ENCODE measurements at places on chromosomes 16 and 17.

DNA sequence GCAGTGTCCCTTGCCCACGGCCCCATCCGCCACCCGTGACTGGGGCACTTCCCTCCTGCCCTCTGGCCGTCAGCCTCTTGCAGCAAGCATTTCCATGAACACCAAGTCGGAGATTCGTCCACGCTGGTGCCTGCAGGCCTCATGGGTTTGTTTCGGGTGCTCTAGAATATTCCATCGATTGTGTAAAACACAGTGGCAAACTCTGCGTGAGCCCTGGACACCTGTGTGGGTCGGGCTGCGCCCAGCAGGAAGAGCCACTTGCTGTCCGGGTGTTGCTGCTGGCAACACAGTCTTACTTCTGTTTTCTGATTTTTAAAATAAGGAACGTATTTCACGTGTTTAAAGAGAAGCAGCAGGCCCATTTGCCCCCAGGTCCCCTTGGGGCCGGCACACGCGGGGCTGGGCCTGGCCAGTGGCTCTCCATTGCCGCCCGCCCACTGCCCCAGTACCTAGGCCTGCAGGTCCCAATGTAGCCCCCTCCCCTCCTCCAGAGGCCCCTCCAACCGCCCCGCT lies 10.0 kb downstream of the CYBC1 start:
- no peak for DNase-seq

DNA sequence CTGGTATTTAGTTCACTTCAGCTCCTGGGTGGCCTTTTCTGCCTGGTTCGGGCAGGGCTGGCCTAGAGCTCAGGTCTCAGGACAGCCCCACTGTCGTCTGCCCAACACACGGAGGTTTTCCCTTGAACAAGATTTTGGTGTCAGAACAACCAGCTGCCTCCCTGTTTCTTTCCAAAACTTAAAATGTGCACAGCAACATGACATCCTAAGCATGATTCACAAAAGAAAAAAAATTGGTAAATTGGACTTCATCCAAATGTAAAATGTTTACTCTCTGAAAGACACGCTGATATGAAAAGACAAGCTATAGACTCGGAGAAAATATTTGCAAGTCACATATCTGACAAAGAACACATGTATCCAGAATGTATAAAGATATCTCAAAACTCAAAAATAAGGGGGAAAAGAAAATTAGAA lies 197.8 kb upstream of the CHMP6 start:
- no peak for DNase-seq

GRCh38 chr17:77349976-77350830 lies 209.4 kb downstream of the SEC14L1 start:
- DNase-seq = peak; percentile 70

- DNase-seq = peak; percentile 61
Observed at GRCh38 chr17:27751622-27752490, 48.5 kb downstream of the NOS2 start.

DNA sequence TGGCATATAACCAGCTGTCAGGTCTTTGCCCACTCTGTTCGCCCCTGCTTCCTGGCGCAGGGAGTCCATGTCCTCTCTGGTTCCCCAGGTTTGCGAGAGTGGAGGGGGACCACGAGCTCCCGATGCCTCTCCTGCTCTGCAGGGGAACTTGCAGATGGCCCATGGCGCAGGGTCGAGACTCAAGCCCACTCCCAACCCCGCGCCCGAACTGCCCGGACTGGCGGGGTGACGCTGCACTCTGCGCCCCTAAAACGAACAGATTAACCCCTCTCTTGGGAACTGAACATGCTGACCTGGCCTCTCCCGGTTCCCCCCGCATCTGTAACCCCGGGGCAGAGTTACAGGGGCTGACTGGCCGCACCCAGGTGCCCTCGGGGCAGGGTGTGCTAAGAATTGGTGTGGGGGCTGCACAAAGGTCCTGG lies 681 bp upstream of the PLA2G15 start:
- no peak for DNase-seq

GRCh38 chr16:17397499-17397891 lies 73.3 kb downstream of the XYLT1 start:
- DNase-seq = peak; percentile 31

GRCh38 chr16:54718376-54718775 lies 212.3 kb upstream of the IRX5 start:
- no peak for DNase-seq

- peak; percentile 92 for DNase-seq
Observed at GRCh38 chr16:11133344-11133943, 122.6 kb downstream of the SOCS1 start.

DNA sequence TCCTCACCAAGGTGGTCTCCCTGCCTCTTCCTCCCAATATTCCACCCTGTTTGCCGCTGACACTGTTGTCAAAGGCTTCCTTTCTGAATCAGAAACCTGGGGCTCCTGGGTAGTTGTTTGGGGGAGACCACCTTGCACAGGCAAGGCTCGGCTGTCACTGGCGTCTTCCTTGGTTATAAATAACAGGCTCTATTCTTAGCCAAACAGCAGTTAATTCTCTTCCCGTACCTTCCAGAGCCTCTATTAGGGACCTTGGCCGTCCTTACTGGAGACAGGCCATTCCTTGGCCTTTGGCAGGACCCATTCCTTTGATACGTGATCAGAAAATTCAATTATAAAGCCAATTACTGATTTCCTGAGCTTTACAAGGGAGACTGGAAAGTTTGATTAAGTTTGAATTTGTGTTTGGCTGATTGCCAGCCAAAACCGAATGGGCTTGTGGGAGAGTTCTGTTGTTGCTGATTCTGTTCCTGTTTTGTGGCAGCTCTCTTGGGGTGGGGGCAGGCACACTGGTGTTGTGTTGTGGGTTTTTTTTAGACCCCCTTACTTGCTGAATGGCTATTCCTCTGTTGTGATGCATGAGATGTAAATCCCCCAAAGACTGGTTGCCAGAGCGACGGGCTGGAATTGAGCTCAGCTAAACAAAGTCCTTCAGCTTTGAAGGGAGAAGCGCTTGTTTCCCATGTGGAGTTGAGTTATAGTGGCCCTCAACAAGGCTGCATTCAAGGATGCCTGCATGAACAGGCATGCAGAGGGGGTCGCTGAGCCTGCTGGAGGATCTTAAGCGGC lies 104.6 kb downstream of the GNAO1 start:
- DNase-seq = no peak

DNA sequence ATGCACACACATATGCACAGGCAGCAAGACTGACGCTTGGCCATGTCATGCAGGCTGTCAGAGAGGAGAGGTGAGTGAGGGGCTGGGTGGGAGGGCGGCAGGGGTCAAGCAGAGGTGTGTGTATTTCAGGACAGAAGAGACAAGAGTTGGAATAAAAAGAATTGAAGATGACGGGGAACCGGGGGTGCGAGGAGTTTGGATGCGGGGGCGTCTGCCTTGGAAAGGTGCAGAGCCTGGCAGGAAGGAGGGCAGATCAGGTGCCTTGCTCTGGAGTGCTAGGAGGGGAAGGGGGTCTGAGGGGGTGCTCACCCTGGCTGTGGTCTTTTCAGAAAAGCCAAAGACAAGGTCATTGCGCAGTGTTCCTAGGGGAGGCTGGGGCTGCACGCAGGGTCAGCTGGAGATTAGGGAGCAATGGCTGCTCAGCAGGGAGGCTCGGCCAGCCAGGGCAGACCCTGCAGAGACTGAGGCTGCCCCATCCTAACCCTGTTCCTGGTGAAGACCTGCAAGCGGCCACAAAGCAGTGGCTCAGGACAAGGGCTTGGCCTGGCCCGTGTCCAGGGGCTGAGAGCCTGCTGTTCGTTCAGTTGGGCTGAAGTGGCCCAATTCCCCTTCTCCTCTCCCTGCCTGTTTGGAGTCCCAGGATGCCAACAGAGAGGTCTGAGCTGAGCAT lies 23.7 kb upstream of the CBX4 start:
- no peak for DNase-seq

- DNase-seq = no peak
Observed at GRCh38 chr16:81649561-81650184, 129.4 kb upstream of the PLCG2 start.

- DNase-seq = no peak
Observed at GRCh38 chr17:61833536-61834193, 29.7 kb downstream of the BRIP1 start.

GRCh38 chr17:55413825-55414489 lies 7.7 kb downstream of the MMD start:
- no peak for DNase-seq

DNA sequence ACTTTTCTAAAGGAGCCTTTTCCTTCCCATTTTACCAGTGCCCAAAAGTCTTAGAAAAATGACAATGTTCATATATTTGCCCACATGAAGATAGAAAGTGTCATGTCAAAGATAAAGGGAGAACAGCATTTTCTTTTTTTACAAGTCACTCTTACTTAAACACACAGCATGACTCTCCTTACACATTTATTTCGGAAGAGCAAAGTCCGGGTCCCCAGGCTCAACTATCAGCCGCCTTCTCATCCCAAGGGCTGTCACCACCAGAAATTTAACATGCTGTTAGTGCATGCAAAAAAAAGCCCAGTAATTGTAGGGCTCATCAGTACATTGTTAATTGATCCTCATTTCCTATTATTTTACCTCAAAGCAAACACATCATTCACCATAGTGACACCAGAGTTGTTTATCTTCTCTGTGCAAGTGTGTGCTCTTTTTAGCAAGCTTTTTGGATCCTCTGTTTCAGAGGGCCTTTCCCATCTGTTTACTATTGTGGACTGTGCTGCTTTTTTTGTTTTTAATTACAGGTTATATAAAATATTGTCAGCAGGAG lies 560.3 kb downstream of the WWOX start:
- DNase-seq = no peak

DNA sequence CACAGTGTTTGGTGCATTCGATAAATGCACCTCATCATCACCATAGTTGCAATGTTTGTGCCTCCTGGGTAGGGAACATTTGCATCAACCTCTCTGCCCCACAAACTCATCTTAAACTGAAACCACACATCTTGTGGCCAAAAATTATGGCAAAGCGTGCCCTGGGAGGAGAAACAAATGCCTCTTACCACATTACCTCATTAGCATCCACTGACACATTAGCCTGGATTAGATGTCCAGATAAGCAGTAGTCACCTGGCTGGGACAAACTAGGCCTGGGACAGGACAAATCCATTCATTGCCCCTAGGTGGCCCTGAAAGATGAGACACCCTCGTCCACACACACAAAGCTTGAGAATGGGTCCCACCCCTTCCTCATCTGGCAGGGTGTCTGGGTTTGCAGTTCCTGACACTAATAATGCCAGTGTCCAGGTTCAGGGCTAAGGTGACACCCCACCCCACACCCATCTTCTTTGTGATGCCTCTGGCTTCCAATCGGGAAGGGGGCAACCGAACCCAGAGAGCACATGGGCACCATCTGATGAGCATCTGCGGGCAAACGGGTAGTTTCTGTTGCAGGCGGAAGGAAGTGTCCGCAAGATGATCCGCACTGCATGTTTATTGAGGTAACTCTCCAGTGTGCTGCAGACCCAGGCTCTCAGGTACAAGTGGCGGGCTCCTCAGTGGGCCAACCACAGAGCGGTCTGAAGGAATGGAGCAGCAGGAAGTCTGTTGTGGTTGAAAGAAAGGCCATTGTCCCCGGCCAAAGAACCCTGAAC lies 8.6 kb downstream of the XYLT1 start:
- no peak for DNase-seq

DNA sequence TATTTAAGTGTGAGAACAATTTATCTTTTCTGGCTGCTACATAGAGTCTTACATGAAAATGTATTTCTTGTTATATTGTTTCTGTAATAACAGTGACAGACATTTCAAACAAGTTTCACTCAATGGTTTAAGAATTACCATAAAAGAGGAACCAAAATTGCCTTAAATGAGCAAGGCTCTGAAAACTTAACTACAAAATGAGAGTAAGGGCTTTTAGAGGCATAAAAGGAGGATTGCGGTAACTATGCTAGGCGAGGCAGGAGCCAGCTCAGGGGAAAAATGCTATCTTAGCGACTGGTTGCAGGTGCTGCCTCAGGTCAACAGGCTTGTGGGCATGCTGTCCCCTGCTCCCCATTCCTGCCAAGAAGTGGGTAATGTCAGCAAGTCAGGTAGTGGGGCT lies 81.7 kb upstream of the MSI2 start:
- DNase-seq = no peak

DNA sequence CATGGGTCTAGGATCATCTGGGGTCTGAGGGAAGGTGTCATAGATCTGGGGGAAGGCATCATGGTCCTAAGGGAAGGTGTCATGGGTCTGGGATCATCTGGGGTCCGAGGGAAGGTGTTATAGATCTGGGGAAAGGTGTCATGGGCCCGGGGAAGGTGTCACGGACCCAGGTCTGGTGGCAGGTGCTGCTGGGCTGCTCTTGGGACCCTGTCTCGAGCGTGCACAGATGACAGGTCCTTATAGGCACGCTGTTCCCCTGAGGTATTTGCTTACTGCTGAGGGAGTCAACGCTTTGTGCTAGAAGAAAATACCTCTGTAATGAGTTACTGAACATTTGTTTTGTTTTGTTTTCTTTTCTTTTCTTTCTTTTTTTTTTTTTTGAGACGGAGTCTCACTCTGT lies 1.4 kb downstream of the RAB40C start:
- DNase-seq = no peak

GRCh38 chr17:34614698-34615097 lies 35.3 kb downstream of the TMEM132E start:
- no peak for DNase-seq

- no peak for DNase-seq
Observed at GRCh38 chr16:49282690-49283375, 1.2 kb upstream of the CBLN1 start.

DNA sequence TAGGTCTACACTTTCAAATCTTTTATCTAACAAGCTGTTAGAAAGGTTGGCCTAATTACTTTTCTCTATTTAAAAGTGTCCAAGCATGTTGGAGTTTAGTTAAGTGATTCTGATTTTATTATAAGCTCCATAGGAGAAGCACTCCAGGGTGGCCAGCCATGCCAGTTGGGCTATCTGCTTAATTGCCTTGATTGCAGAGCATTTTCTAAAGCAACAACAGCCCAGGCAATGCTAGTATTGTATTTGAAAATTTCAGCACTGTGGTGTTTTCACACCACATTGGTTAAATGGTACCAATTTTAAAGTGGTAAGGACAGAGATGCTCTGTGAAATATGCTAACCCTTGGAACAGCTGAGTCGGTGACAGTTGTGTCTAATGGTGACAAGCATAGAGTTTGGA lies 510.5 kb upstream of the CDH8 start:
- DNase-seq = no peak

- DNase-seq = no peak
Observed at GRCh38 chr17:71409712-71410111, 711.1 kb upstream of the SOX9 start.

DNA sequence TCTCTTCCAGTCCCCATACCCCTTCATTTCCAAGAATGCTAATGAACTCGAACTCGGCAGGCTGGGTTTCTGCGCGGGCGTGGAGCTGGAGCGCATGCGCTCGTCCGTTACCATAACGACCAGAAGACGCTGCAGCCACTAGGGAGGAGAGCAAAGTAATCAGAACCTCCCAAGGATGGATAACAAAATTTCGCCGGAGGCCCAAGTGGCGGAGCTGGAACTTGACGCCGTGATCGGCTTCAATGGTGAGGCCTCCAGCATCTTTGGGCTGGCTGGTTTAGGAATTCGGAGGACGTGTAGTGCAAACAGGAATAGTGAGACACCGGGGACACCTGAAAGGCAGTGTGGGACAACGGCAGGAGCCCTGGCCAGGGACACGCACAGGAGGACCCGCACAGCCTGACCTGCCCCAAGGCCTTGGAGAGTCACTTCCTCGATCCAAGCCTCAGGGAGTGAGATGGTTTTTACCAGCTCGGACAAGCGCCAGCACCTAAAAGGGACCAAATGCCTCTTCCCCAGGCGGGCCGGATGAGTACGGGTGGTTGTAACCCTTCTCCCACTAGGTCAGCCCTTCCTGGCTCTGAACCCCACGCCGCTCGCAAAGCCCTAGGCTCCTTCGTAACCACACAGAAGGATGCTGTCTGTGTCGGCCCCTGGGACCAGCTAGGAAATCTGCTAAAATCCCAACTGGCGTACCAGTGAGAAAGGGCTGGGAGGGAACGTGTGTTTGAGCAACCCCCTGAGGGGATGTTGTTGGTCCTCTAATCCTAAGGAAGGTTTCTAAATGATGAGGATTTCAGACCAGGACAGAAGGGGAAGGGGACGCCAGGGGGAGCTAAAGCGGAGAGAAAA lies at the start of gene CFAP52:
Gene CFAP52 (plus strand): TSS at position 122 of the 852 bp plus-strand sequence. CDS start 54 bp downstream, at position 176.
- DNase-seq = peak; percentile 92

All from lower leg skin (tissue), 4 donors.